Activated naive CD8-positive, alpha-beta T cell treated with anti-CD3 and anti-CD28 coated beads for 36 hours (primary cell): ENCODE measurements at places on chromosomes 4 and X. TPM values are rescaled to one million over a fixed set of nuclear protein-coding genes. Genes with fewer than 3 reads are reported as not detected.

TEX11 gene
- not detected for total RNA-seq

DNA sequence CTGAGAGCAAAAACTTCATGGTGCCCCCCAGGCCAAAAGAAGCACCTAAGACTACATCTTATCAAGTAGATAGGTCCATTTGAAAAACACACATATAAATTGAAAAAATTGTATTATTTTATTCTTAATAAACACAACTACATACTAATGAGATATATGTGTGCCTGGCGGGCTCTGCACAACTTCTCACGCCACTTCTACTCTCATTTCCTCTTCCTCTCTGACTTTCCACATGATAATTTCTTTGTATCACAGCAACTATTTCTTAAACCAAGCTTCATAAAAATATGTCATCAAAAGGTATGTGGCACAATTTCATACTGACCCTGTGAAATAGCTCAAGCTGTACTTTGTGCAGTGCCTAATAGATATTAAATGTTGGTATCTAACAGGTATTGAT lies 10.7 kb upstream of the NPY2R start:
- DNase-seq = no peak

- no peak for DNase-seq
Measured at GRCh38 chr4:151687021-151687640, 73.7 kb downstream of the GATB start.

TCEAL6 gene
- not detected for total RNA-seq

GRCh38 chrX:27619975-27620374 lies 29.8 kb downstream of the DCAF8L2 start:
- no peak for DNase-seq

DNA sequence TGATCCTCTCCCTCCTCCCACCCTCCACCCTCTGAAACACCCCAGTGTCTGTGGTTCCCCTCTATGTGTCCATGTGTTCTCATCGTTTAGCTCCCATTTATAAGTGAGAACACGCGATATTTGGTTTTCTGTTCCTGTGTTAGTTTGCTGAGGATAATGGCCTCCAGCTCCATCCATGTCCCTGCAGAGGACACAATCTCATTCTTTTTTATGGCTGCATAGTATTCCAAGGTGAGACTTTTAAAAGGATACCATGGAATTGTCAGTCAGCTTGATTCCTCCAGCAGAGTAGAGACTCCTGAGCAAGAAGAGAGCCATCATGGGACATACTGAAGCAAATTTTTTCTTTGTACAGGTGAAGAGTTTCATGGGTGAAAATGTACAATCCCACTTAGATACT lies 38.8 kb upstream of the MTM1 start:
- no peak for DNase-seq

ZNF630 gene
- 1.9 TPM for total RNA-seq

DNA sequence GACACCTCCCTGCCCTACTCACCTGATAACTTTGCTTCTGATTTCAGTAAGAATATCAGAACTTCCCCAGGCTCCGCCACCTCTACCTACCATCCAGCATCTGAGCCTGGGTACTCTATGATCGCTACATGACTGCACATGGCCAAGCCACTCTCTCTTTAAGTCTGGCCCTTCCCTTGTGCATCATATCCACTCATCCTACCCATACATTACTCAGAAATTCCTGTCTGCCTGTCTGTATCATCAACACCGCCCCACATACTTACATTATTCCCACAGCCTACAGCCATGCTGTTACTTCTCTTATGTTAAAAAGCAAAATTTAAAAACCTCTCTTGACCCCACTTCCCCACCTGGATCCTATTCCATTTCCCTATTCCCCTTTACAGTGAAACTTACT lies 84.7 kb downstream of the SCD5 start:
- DNase-seq = no peak

TRMT44 gene
- total RNA-seq = 21.9 TPM

SATL1 gene
- not detected for total RNA-seq

DNA sequence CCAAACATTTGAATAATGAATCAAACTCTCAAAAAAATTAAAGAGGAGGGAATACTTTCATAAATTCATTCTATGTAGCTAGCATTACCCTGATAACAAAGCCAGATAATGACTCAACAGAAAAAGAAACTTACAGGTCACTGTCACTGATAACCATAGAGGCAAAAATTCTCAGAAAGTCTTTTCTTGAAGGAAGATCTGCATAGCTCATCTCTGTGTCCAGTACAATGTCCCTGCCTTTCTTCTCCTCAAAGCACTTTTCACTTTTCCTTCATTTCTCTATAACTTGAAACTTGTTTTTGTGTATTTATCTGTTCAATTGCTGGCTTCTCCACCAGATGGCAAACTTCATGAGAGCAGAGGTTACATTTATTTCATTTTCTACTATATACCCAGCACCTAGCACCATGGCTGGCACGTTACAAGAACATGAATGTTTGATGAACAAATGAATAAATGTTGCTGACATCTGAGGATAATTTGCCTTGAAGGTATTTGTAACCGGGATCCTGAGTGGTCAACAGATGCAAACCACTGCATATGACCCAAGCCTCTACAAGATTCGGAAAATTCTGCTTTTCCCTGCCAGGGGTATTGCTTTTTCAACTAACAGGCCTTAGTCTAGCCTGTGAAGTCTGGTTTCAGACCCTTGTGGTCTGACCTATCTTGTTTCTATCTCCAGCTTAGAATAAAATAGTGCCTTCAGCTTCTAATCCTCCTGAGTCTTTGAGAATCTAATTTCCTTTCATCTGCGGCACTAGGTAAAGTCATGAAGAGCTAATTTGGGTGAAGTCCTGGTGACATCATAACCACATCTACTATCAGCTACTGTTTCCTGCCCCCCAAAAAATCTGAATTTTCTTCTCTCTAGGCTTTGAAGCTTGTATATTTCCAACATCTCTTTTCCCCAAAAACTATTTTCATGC lies 52.5 kb upstream of the ANTXR2 start:
- peak; percentile 21 for DNase-seq

DGAT2L6 gene
- not detected for total RNA-seq

GRCh38 chr4:60952921-60953320 lies 247.2 kb upstream of the ADGRL3 start:
- no peak for DNase-seq

GRCh38 chr4:3865986-3866812 lies 100.0 kb downstream of the ADRA2C start:
- DNase-seq = no peak

MXRA5 gene
- not detected for total RNA-seq

GRCh38 chr4:128954941-128955340 lies 138.4 kb downstream of the SCLT1 start:
- DNase-seq = no peak

- no peak for DNase-seq
Measured at GRCh38 chr4:154526151-154526550, 24.0 kb downstream of the PLRG1 start.

- DNase-seq = no peak
Measured at GRCh38 chr4:179664430-179665027, 2222.3 kb upstream of the AGA start.

DNA sequence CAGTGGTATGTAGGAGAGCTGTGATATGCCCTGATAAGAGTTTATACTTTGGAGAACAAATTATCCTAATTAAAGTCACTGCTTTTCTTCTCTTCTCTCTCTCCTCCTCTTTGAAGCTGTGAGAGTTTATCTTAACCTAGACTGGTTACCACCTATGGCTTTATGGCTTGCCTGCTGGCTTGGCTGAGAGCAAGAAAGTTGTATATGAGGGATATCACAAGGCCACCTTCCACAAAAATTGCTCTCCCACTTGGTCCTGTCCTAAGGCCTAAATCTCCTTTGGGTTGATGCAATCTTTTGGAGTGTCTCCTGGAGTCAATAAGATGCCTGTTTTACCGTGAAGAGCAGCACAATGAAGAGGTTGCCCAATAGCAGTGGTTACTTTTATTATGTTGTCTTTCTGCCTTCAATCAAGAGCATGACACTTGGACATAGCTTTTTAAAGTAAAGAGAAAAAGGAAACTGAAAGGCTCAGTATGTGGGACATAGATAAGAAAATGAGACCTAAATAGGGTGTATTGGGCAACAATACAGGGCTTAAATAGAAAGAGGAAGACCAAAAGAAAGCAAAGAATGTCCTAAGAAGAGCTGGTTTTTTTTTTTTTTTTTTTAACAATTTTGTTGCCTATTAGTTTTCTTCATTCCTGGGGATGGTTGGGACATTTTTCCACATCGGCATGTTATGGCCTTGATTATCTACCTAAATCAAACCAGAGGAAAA lies 9.2 kb downstream of the GUCY1A1 start:
- DNase-seq = no peak

FDCSP gene
- not detected for total RNA-seq

NWD2 gene
- total RNA-seq = not detected

GRCh38 chrX:51665981-51666380 lies 16.6 kb downstream of the CENPVL2 start:
- DNase-seq = no peak

RIPPLY1 gene
- not detected for total RNA-seq

GRCh38 chr4:176575141-176575730 lies 217.5 kb downstream of the VEGFC start:
- DNase-seq = no peak
